Hypothalamus (tissue), 51 donors: ENCODE measurements at places on chromosomes 13 and 19.

DNA sequence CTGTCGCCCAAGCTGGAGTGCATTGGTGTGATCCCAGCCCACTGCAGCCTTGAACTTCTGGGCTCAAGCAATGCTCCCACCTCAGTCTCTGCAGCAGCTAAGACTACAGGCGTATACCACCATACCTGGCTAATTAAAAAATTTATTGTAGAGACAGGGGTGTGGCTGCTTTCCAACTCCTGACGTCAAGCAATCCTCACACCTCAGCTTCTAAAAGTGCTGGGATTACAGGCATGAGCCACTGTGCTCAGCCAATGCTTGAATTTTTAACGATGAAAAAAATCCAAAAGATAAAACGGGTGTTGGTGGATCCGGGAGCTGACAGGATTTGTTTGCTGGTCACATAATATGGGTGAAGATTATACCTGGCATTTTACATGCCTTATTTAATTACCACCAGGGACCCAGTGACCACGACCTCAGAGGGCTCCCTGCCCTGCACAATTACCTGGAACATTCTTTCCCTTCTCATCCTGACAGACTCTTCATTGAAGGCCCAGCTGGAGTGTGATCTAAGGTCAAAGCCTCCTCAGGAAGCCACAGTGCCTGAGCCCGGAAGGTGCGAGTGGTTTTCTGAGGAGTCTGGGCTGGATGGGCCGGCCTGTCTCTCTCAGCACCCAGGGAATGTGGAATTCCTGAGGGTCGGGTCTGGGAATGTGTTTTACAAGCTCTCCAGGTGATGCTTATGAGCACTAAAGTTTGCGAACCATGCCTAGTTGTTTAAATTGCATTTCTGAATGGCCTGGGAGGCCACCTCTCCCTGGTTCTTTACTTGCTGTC, 193.3 kb downstream of the USP12 start:
- DNase-seq, result no peak

- DNase-seq, result no peak
Observed at GRCh38 chr19:917323-918151, at the start of gene KISS1R. KISS1R (plus strand) TSS chr19:917333; CDS start chr19:917503, 170 bp downstream.

DNA sequence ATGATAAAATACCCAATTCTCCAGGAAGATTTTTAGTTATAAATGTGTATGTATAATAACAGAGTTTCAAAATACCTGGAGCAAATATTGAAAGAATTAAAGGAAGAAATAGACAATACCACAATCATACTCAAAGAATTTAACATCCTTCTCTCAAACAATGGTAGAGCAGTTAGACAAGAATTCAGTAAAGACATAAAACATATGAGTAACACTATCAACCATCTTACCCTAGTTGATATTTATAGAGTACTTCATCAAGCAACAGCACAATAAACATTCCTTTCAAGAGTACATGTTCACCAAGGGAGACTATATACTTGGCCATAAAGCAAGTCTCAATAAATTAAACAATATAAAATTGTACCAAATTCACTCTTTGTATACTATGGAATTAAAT, 108.4 kb downstream of the DLEU7 start:
- DNase-seq, result no peak

- no peak for DNase-seq
Observed at GRCh38 chr13:98338310-98338709, 161.2 kb upstream of the RNF113B start.

- no peak for DNase-seq
Observed at GRCh38 chr19:18698321-18699167, 15.1 kb downstream of the CRTC1 start.
